Activated naive CD4-positive, alpha-beta T cell treated with anti-CD3 and anti-CD28 coated beads for 36 hours (primary cell): ENCODE measurements at places on chromosomes 11 and 22. TPM values are rescaled to one million over a fixed set of nuclear protein-coding genes. Genes with fewer than 3 reads are reported as not detected.

The OR51I1 gene
- total RNA-seq, result not detected

The OPCML gene
- not detected for total RNA-seq

The SCGB2A2 gene
- not detected for total RNA-seq

The MRGPRX4 gene
- total RNA-seq, result not detected

The SMTNL1 gene
- not detected for total RNA-seq

The UBQLNL gene
- total RNA-seq, result 0.26 TPM

The SEZ6L gene
- total RNA-seq, result not detected

The ALKBH8 gene
- total RNA-seq, result 12.2 TPM

The OR51B5 gene
- not detected for total RNA-seq

The MS4A7 gene
- not detected for total RNA-seq

The ATL3 gene
- 19.5 TPM for total RNA-seq

The SLC25A18 gene
- total RNA-seq, result not detected

The DMC1 gene
- 13.0 TPM for total RNA-seq

The SLC22A12 gene
- total RNA-seq, result not detected

The TIMM10B gene
- total RNA-seq, result 35.1 TPM

The SELENOM gene
- 9.3 TPM for total RNA-seq

The SAA1 gene
- total RNA-seq, result not detected

The MGAT3 gene
- 0.40 TPM for total RNA-seq

The CNGA4 gene
- 0.12 TPM for total RNA-seq

The CCDC188 gene
- total RNA-seq, result not detected

The NLRP6 gene
- total RNA-seq, result 1.2 TPM

The SYCE3 gene
- 0.91 TPM for total RNA-seq

The VSIG2 gene
- total RNA-seq, result 0.20 TPM

The POLDIP3 gene
- 93.8 TPM for total RNA-seq

The TRIM48 gene
- not detected for total RNA-seq

The LRRC75B gene
- 0.25 TPM for total RNA-seq

The APOA4 gene
- total RNA-seq, result not detected

The PHF21B gene
- total RNA-seq, result not detected

The KRTAP5-10 gene
- not detected for total RNA-seq

The PKP3 gene
- total RNA-seq, result not detected

The RASL10A gene
- not detected for total RNA-seq

The OR51E2 gene
- not detected for total RNA-seq

The EMID1 gene
- total RNA-seq, result not detected

The PDE2A gene
- 1.1 TPM for total RNA-seq

The NUP160 gene
- 64.7 TPM for total RNA-seq

The LUZP2 gene
- total RNA-seq, result not detected

The FGF3 gene
- total RNA-seq, result not detected

The MIOX gene
- total RNA-seq, result 0.31 TPM

The BTG4 gene
- not detected for total RNA-seq

The ACR gene
- not detected for total RNA-seq

The TST gene
- 0.38 TPM for total RNA-seq

The TTLL8 gene
- total RNA-seq, result not detected

The OR10G8 gene
- total RNA-seq, result not detected

The MPPED2 gene
- total RNA-seq, result not detected

The FJX1 gene
- 0.98 TPM for total RNA-seq
